Hematopoietic multipotent progenitor cell (in vitro differentiated cells): ENCODE measurements at places on chromosomes 2 and 18.

DNA sequence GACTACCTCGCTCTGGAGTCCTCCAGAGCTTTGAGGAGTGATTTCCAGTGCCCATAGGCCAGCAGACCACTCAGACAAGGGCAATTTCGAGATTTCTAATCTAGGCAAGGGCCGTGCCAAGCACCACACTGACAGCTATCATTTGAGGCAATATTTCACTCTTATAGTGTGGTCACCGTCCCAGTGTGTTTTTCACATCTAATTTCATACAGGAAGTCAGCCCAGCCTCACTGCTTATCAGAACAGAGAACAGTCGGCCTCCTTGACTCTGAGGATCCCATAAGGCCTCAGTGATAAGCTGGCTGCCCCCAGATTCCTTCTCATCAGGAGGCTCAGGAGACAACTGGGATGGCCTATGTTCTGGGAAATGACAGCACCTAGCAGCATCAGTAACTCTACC, 581 bp downstream of the CAPN14 start:
- peak; percentile 41 for DNase-seq

- no peak for DNase-seq
Measured at GRCh38 chr2:141316103-141316502, 814.7 kb downstream of the LRP1B start.

GRCh38 chr2:20348542-20348941, 2.1 kb downstream of the PUM2 start:
- no peak for DNase-seq

DNA sequence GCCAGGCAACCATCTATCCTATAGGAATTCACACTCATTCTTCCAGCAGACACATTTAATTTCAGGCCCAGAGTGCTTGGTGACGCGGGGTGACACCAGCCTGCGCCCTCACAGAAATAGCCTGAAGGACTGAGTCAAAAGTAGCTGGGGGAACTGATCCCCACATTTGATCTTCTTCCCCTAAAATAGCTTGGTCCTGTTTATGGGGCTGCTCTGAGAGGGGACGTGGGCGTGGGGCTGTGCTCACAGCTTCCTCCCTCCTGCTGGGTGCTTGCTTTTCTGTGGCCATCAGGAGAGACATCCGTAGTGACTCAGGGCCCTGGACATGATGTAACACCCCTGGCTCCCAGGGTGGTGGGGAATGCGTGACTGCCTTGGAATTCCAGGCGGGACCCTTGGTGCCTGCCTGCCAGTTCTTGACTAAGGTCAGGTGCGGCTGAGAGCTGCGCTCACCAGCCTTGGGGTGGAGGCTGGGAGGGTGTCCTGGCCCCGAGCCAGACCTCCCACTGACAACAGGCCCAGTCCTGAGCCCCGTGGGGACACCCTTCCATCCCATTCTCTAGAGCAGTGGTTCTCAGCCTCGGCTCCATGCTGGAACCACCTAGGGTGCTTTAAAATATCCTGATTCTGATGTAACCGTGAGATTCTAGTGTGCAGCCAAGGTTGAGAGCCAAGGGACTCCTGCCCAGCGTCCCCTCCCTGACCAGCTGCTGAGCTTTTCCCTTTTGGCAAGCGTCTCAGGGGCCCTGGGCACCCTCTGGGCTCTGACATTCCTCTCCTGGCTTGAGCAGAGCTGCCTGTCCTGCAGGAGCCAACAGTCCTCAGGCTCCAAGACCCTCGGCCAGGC, 47.4 kb upstream of the SMAD7 start:
- DNase-seq: no peak
